CD4-positive, alpha-beta memory T cell (primary cell): ENCODE measurements at places on chromosomes 7 and 10. TPM values are rescaled to one million over a fixed set of nuclear protein-coding genes. Genes with fewer than 3 reads are reported as not detected.

Gene PRLHR
- total RNA-seq = not detected

Gene UPK3BL2
- 46.0 TPM for total RNA-seq

Gene CSGALNACT2
- total RNA-seq = 45.3 TPM

Gene PTPN20
- 1.0 TPM for total RNA-seq

Gene SEMA3E
- total RNA-seq = not detected

Gene ACBD7
- total RNA-seq = not detected

Gene FAM180A
- total RNA-seq = not detected

Gene FBXL13
- 2.2 TPM for total RNA-seq

Gene USP6NL
- 3.9 TPM for total RNA-seq

Gene ADAM22
- 5.2 TPM for total RNA-seq

Gene OR2A42
- not detected for total RNA-seq
